Stimulated activated CD4-positive, alpha-beta T cell treated with anti-CD3 and anti-CD28 coated beads, Interleukin-4, amount 100 ng/mL, for 4 hours (primary cell): ENCODE measurements at places on chromosomes 5 and 9.

DNA sequence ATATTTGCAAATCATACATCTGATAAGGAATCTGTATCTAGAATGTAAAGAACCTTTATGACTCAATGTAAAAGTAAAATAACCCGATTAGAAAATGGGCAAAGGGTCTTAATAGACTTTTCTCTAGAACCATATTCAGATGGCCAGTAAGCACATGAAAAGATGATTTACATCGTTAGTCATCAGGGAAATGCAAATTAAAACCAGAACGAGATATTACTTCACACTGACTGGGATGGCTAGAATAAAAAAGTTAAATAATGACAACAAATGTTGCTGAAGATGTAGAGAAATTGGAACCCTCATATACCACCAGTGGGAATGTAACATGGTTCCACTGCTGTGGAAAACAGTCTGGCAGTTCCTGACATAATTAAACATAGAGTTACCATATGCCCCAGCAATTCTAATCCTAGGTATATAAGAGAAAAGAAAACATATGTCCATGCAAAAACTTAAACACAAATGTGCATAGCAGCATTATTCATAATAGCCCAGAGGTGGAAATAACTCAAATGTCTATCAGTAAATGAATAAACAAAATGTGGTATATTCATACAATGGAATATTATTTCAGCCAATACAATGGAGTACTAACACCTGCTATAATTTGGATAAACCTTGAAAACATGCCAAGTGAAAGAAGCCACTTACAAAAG lies 100.4 kb upstream of the MAMDC2 start:
- no peak for DNase-seq

GRCh38 chr5:154505567-154505966 lies 27.5 kb upstream of the HAND1 start:
- no peak for DNase-seq

- DNase-seq: no peak
Observed at GRCh38 chr5:63553073-63553472, 409.2 kb downstream of the HTR1A start.

DNA sequence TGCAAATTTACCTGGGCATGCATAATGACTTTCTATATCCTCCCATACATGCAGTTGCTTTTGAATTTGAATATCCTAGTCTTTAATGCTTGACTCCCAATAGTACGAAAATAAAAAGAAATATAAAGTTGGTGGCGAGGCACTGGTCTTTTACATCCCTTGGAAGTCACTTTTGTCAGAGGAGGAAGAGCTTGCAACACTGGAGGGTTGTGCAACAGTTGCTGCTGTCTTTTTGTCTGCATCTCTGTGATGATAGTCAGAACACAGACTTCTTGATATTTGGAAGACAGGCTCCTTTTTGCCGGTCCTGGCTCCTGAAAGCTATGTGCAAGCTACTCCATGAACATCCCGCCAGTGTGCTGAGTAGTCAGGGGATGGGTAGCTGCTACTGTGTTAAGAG lies 16.8 kb upstream of the SGCD start:
- no peak for DNase-seq

DNA sequence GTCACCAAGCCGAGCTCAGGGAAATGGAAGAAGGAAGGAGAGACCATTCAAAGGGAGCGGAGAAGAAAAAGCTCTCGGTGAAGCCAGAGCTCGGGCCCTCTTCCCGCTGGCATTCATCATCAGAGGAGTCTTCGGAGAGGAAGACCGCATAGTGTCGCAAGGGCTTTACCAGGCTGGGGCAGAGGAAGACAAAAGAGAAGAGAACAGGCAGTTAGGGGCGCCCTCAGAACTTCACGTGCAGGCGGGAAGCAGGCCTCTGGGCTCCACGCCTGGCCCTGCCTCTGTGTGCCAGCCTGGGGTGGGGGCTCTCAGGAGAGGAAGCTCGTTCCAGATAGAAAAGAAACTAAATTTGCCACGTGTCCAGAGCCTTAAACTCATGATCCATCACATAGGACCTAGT lies 31.7 kb downstream of the CRB2 start:
- DNase-seq: no peak

DNA sequence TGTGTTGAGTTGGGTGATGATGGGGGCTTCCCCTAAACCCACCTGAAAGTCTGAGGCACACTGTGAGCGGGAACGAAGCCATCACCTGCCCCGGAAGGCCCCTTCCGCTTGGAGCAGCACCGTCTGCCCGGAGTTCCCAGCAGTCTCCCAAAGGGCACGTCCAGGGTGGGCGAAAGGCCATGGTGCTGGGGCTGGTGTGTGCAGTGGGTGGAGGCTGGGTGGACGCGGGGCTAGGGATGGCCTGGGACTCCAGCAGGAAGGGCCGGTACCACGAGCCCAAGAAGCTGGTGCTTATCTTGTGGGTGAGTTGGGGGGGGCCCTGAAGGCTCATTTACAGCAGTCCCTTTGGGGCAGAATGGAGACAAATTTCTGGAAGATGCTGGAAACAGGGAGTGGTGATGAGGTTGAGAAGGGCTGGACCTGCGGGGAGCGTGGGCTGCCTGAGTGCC lies 4.6 kb downstream of the FLT4 start:
- DNase-seq: no peak

GRCh38 chr5:140877262-140877581 lies 2.1 kb downstream of the PCDHA12 start:
- no peak for DNase-seq

DNA sequence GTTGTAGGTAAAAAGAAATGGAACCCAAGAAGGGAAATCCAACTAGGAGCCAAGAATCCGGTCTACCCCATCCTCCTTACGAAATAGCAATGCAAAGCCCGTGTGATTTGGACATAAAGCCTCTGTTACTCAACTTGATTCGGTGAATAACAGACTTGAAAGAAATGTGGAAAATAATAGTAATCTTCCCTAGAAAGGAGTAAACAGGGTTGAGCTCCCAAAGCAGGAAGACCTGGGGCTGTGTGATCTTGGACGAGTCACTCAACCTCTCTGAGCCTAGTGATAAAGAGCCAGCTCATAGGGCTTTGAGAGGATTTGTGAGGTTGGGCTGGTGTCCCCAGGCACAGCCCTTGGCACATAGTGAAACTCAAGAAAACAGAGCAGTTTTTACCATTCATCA lies 42.7 kb upstream of the IL17B start:
- no peak for DNase-seq

- DNase-seq: no peak
Observed at GRCh38 chr5:87594566-87594965, 181.8 kb upstream of the CCNH start.

DNA sequence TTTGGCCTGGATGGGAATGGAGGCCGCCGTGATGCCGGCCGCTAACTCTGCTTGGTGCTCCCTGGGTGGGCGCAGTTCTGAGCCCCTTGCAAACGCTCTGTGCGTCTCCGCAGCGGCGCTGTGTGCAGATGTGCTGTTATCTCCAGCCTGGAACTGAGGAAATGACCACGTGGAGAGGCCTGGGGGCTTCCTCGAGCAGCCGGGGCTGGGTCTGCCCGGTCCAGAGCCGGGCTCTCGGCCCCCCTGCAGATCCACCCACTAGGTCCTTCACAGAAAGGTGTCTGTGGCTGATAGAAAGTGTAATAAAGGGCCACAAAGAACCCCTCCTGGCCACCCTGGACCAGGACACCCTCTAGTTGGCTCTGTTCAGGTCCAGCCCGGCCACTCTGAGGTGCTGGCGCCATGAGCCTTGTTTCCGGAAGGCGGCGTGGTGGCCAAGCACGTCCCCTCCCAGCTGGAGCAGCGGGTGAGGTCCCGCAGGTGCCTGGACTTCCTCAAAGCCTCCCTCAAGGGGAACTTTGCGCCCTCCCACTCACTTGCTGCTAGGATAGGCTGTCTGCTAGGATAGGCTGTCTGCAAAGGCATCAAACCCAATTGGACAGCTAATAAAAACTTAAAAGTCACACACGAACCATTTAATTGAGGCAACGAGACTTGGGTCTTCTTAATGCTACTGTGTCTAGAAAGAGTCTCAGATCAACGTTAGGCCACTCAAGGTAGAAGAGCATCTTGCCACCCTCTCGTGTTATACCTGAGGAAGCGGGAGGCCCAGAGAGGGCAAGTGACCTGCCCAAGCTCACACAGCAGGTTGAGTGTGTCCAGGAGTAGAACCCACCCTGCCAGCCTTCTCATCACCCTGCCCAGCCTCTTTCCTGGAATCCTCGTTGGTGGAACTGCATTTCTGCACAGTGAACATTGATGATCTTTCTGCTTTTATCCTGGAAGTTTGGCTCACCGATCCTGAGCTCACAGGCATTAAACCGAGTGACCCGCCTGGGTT lies 109.3 kb upstream of the FCN2 start:
- no peak for DNase-seq

DNA sequence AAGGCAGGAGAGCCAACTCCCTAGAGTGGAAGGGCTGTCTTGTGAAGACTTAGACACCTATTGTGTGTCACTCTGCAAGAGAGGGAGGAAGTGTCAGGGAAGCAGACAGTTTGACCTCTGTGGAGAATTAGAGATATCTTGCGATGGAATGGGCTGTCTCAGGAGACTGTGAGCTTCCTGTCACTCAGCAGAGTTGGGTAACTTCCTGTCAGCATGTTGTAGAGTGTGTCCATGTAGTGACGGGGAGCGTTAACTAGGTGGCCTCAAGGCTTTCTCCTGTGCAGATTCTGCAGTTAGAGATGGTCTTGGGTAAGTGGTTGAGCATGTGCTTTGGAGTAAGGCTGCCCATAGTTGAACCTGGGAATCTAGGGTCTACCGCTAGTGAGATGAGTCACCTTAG lies 136.5 kb downstream of the KIF4B start:
- no peak for DNase-seq

- DNase-seq: no peak
Observed at GRCh38 chr5:74507370-74508005, 133.0 kb downstream of the ENC1 start.

- DNase-seq: no peak
Observed at GRCh38 chr9:34124099-34124498, 2.4 kb downstream of the DCAF12 start.

DNA sequence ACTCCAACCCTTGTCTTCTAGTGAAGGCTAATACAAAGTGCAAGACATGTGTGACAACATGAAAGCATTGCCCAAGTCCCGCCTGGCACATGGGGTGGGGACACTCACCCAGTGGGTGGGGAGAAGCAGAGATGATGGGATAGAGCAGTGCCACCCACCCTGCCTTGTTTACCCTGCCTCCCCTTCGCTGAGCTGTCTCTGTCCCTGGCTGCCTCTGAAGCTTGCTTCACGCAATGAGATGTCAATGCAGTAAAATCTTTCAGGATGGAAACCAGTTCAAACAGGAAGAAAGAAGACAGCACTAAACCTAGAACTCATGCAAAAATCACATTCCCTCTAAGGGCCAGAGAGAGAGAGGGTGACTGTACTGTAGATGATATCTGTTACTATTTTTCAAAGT lies 148.0 kb downstream of the INSYN2B start:
- no peak for DNase-seq
